ENCODE measurements at places on chromosomes 6 and 20. TPM values are rescaled to one million over a fixed set of nuclear protein-coding genes. Genes with fewer than 3 reads are reported as not detected.

- DNase-seq, result no peak
Measured at GRCh38 chr20:63898882-63899558, 4.1 kb downstream of the DNAJC5 start.

- DNase-seq, result no peak
Measured at GRCh38 chr6:10140136-10140535, 274.7 kb downstream of the TFAP2A start.

DNA sequence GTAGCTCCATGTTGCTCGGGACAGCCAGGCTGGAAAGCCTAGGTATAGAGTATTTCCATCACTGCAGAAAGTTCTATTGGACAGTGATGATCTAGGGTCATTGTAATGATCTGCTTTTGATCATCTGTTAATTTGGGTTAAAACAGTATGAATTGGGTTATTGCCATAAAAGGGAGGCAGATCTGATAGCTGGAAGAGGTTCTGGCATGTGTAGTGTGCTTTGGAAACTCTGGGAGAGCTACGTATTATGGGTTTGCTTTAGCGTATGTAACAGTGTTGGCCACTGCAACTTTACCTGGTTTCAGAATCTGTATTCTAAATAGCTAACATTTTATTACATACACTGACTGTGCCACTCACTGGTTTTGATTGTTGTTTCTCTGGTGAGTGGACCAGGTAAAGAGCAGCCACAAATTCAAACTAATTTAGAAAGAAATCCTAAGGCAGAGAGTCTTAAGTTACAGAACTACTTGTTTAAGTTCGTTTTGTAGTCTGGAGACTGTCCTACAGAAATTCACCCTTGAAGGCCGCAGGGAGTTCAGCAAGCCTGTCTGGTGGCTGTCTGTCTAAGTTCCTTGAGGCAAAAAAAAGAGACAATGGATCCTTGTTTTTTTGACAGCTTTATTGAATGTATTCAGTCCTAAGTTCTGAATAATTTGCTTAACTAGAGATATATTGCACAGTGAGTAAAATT is 300.3 kb downstream of the PRL start:
- DNase-seq, result no peak

GRCh38 chr6:2942914-2943563 is 28.3 kb downstream of the SERPINB6 start:
- DNase-seq, result no peak

DNA sequence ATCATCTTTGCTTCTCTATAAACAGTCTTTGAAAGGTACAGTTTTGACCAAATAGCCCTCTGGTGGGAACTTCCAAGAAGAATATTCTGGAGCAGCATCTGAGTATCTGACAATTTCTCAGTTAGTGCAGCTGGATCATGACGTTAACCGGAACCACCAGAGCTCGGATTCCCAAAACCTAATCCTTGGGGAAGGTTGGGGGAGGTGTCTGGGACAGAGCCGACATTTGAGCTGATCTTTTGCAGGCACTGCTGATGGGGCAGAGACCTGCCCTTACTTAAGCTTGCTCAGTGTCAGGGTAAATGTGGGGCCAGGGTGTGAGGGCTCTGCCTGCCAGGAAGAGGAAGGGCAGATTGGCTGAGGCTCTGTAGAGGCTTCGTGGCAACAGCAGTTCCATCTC is 416.6 kb downstream of the DHX35 start:
- DNase-seq, result no peak

DNA sequence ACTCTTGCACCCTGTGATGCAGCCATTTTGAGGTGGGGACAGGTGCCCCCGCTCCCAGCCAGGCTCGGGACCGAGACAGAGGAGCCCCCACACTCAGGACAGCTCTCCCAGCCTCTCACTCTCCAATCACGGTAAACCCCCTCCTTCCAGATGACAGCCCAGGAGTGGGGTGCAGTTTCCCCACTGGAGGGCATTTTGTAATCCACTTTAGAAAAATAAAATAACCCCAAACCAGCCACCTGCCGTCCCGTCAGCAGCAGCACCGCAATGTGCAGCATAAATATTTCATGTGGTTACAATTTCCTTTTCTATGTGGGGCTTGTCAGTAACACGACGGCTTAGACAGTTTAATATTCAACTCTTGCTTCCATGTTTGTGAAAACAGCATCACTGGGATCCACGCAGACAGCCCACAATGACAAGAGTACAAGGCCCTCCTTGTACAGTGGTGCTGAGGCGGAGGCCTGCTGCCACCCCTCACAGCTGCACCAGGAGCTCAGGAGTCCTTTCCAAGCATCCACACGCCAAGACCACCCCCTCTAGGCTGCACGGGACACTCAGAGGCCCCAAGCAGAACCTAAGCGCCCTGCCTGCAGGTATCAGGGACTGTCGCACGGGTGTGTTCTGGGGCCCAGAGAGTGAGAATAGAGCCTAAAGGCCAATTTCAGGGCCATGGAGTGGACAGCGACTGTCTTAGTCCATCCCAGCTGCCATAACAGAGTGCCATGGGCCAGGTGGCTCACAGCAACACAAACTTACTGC is 116.7 kb downstream of the JPH2 start:
- no peak for DNase-seq

- no peak for DNase-seq
Measured at GRCh38 chr6:145116591-145117178, 618.6 kb downstream of the EPM2A start.

- no peak for DNase-seq
Measured at GRCh38 chr6:3871939-3872338, 22.8 kb downstream of the FAM50B start.

- no peak for DNase-seq
Measured at GRCh38 chr6:114085211-114085610, 114.3 kb upstream of the HDAC2 start.

GRCh38 chr6:152161501-152161900 is 354.0 kb downstream of the ESR1 start:
- DNase-seq, result no peak

DNA sequence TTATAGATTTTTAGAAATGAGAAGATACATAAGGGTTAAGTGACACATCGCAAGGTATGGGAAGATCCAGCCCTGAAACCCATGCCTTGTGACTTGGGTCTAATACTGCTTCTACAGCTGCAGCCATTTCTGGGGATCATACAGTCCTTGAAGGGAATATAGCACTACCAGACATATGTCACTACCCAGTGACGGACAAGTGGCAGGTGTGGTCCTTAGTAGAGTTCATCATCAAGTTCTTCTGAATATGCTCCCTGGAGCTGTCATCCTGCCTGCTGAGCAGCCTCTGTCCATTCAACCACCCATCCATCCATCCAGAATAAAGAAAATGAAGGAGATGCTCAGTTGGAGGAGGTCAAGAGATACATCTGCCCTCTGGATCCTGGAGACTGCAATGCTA is 118.6 kb upstream of the ASF1A start:
- no peak for DNase-seq

DNA sequence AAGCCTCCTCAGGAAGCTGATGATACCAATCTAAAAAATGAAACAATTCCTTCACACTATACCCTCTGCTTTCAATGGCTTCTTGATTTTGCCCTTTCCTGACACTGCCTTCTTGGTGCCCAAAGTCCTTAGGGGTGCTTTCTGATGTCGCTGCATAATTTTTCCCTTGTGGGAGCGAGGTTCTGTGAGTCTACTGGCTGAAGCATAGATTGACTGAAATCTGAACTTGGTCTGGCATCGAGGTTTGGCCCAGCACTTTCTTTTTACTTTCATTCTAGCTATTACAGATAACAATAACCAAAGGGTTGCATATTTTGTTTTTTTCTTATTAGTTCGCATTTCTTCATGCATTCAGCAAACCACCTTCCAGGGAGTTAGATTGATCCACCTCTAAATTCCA is 65.8 kb downstream of the E2F3 start:
- no peak for DNase-seq

- no peak for DNase-seq
Measured at GRCh38 chr6:113351173-113351834, 505.8 kb upstream of the MARCKS start.

DNA sequence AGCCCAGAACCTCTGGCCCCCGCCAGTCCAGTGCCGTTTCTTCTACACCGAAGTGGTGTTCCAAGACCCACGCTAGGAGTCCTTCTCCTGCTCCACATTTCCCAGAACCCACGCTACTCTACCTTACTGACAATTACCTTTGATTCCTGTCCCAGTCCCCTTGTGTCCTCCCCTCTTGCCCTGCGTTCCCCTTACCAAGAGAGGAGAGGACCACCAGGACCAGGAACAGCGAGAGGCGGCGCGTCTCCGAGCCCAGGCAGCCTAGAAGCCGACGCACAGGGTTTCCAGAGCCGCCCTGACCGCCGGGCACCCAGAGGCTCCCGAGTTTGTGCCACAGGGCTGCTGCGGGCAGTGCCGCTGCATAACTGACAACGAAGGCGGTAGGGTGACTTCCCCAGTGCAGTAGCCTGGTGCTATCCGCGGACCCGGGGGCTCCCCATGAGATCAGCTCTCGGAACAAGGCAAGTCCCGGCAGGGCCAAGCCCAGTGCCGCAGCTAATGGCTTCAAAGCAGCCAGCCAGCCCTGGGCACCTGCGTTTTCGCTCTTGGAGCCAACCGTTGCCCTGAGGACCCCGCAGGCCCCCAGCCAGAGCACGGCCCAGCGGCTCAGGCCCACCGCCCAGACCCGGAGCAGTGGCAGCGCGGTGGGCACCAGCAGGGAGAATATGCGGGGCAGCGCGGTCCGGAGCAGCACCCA is 512 bp downstream of the TAP1 start:
- no peak for DNase-seq

GRCh38 chr20:48594533-48594932 is 233.3 kb downstream of the PREX1 start:
- DNase-seq, result no peak

DNA sequence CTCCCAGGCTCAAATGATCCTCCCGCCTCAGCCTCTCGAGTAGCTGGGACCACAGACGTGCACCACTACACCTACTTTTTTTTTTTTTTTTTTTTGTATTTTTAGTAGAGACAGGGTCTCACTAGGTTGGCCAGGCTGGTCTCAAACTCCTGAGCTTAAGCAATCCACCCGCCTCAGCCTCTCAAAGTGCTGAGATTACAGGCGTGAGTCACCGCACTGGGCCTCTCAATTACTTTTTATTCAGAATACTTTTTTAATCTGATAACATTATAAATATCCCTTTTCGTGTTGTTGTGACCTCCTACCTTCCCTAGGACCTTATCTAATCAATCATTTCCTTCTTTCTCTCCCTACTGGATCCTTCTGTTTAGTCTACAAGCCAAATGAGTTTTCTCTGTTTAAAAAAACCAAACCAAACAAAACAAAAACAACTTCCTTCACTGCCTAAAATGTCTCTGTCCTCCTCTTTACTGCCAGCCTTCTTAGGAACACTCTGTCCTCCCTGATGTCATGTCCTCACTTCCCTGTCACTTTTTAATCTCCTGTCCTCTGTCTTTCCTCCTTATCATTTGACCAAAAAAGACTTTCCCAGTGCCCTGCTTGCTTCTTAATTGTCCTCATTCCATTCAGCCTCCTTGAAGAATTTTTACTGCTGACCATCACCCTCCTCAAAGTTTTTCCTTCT is 85.0 kb downstream of the CAP2 start:
- no peak for DNase-seq

DNA sequence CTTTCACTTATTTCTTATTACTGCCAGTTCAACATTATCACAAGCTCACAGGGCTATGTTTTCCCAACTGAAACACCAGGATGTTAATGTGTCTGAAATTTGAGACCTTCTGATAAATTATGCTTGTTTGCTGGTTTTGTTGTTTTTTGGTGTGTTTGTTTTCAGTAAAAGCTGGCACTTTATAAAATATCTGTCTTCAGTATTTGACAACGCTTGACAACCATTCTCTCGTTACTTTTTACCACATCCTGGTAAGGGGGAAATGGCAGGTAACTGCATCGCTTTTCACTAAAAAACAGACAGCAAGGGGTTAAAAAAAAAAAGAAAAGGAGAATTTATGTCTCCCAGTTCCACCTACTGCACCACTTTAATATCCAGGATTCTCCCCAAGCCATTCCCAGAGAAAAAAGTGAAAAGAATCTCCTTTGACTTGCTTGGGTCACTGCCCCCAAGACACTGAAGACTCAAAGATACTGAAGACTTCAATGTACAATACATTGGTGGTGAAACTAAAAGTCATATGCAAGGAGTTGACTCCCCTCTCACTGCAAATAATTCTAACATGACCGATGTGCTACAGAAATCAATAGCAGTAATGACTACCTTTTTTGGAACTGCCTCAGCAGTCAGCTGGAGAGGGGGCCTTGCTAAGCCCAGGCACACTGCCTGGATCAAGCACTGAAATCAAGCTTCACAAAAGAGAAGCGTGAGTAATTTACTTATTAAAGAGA is 88.9 kb downstream of the HIVEP2 start:
- DNase-seq, result no peak

- DNase-seq, result no peak
Measured at GRCh38 chr6:31582230-31582643, at the start of gene LTB. Gene LTB (minus strand): TSS chr6:31582424. CDS start chr6:31582417, 7 bp downstream.

- DNase-seq, result no peak
Measured at GRCh38 chr6:108423982-108424705, 129.3 kb downstream of the AFG1L start.

- no peak for DNase-seq
Measured at GRCh38 chr6:148565930-148566663, 180.7 kb upstream of the UST start.

DNA sequence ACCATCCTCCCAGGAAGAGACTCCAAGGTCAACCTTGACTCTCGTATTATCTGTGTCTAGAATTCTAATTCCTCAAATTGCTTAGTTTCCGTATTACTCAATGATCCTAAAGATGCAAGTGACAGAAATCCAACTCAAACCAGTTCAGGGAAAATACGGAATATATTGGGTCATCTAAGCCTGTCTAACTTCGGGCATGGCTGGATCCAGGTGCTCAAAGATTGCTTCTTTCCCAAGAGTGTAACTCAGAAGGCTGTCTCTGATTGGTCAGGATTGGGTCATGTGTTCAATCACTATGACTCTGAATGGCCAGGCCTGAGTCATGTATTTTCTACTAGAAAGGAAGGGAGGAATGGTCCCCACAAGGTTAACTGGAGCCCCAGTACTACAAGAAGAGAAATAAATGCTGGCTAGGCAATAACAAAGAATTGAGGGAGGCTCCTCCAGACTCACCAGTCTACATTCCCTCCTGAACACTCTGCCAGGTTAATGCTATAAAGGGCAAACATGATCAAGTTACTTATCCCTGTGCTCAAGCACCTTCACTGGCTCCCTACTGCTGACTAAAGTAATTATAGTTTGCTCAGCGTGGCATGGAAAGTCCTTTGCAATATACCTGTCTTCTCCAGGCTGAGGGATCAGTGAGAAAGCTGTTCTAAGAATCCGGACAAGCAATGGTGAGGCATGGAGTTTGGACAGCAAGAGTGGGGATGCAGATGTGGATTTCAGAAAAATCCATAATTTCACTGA is 15.4 kb upstream of the PREX1 start:
- DNase-seq, result no peak

Gene DLK2
- 3.8 TPM for polyA plus RNA-seq

Gene MOCS1
- 5.9 TPM for polyA plus RNA-seq

Gene SLC17A3
- 0.08 TPM for polyA plus RNA-seq

Gene DNAH8
- not detected for polyA plus RNA-seq

Gene TXLNB
- polyA plus RNA-seq, result not detected

Gene CNR1
- polyA plus RNA-seq, result not detected

Gene DEFB129
- not detected for polyA plus RNA-seq

Gene OLIG3
- 0.03 TPM for polyA plus RNA-seq
